Liver (tissue), 10 donors: ENCODE measurements at places on chromosomes 2 and 18.

GRCh38 chr2:52510432-52510831, 1257.2 kb upstream of the CHAC2 start:
- DNase-seq, result no peak

DNA sequence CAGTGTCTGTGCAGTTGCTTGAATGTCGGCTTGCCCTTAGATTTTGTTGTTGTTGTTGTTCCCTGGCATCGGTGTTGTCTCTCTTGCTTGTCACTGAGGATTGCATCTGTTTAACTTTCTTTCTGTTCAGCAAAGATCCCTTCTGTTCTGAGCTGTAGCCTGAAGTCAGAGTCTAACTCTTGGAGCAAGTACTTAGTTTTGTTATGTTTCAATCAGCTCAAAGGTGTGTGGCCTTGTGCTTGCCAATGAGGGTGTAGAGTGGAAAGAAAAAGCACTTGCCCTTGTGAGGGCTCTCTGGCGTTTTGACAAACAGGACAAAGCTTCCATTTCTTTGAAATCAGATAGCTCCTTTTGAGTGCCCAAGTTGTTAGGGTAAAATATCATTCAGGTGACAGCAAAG, 757.1 kb upstream of the CDH7 start:
- DNase-seq, result no peak

DNA sequence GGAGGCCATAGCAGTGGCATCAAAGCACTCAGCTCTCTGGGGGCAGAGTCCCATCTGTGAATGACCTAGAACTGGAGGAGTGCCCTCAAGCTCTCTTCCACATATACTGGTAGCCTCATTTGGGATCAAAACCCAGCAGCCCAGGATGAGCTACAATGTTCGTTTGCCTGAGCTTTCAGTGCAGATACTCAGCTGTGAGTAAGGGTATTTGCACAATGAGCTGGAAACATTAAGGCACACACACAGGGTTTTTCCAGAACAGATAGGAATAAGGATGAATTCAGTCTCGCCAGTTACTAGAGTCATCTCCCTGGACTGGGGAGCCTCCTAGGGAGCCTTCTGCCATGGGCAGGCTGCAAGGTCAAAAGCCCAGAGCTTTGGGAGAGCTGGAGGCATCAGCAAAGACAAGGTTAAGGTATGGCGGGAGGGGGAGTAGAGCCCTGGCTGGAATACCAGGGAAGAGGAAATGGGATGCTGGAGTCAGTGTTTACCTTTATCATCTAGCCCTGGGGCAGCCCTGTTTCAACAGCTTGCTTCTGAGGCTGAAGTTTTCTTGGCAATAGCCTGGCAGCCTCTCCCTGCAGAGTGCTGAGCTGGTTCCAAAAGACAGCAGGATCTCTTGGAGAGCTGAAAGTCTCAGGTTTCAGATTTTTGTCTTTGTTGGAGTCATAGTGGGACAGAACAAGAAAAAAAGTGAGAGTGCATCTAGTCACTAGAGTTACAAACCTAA, 187.7 kb downstream of the LOXHD1 start:
- no peak for DNase-seq

DNA sequence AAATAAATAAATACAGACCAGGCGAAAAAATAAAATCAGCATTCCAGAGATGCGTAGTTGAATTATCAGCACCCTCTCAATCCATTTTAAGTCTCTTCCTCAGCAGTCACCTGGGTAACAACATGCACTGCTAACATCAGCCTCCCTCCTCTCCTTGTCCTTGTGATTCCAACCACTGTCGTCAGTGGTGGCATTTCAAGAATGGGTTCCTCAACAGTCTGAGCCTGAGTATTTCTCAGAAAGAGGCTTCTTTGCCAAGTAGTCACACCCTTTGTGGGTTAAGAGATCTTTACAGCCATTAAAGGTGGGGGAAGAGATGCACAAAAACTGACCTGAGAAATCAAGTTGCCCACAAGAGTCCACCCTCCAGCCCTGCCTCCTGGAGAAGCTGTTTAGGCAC, 39.0 kb downstream of the NOL10 start:
- no peak for DNase-seq

- DNase-seq, result no peak
Measured at GRCh38 chr2:170394641-170395387, 216.9 kb downstream of the MYO3B start.

GRCh38 chr2:120437604-120438000, 91.7 kb downstream of the INHBB start:
- DNase-seq, result no peak

GRCh38 chr18:41973983-41974382, 18.9 kb downstream of the PIK3C3 start:
- DNase-seq, result no peak

GRCh38 chr2:239298116-239298804, 102.6 kb downstream of the HDAC4 start:
- DNase-seq, result no peak

DNA sequence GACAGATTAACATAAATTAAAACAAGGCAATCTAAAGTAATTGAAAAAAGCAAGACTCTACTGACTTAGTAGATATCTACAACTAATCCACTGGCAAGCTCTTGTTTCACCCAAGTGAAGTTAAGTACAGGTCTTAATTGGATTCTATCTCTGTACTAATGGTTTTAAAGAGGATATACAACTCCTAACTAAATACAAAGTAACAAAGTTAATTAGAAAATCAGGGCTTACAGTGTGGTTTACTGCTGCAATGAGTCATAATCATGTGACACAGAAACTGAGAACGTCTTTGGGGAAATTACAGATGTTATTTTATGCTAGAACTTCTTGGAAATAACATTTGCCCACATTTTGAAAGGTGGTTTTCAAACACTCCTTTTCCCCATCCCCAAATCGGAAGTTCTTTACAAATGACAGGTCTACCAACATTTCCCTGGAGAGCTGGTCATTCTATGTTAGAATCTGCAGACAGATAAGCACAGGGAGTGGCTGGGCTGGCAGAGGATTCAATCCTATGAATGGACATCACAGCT, 245.3 kb downstream of the STK39 start:
- DNase-seq, result no peak

- no peak for DNase-seq
Measured at GRCh38 chr2:48855142-48855541, 99.6 kb upstream of the LHCGR start.

DNA sequence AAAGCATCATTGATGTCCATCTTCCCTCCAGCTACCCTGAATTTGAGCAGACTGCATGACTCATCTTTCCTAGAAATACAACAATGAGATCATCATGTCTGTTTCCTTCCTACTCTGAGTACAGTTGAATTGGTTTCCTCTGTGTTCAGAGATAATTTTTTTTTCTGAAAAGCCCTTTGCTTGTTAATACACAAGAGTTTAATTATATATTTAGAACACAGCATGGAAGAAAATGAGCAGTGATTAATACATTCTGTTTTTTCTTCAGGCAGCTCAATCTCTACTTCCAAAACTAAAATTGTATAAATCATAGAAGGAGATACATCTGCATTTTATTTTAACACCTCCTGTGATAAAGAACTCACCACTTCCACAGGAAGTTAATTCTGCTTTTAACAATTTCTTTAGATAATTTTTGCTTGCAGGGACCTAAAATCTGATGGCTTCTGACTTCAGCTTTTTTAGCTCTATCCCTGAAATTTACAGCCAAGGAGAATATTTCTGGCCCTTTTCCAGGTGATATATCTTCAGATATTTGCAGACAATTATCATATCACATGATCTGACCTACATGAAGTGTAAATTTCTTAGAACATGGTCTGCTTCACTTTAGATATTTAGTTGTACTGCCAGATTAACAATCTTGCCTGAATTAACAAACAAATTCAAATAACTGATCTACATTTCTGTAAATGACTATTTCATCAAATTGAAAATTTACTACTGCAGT, 249.0 kb downstream of the TRIB2 start:
- DNase-seq, result no peak

DNA sequence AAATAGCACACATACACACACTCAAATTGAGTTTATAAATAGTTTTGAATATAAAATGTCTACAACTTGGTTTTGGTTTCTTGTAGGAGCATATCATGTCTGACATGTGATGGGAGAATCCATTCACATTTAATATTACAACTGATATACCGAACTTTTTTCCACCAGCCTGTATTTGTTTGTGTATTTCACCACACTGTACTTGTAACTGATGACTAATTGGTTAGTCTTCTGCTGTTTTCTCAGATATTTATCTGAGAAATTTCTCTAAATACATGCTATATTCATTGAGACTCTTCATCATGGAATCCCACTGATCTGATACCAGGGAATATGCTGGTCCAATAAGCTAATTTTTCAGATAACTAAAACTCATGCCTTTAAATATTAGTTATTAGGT, 56.3 kb upstream of the UBXN4 start:
- DNase-seq, result no peak

DNA sequence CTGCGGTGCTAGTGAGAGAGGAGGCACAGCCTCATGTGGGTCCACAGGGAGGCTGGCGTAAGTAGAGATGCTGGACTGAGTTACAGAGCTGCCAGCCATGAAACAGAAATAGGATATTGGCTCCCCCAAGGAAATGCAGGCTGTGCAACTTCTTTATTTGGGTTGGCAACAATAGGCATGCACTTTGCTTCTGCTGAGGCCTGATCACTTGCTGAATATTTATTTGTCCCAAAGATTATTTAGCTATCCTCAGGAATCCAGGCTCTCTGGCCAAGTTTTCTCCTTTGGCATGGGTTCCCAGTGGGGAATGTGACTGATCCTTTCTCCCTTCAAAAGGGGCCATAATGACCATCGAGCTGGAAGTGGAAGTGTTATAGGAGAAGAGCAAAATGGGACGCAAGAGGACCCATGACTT, 60.0 kb downstream of the MAPK4 start:
- no peak for DNase-seq

DNA sequence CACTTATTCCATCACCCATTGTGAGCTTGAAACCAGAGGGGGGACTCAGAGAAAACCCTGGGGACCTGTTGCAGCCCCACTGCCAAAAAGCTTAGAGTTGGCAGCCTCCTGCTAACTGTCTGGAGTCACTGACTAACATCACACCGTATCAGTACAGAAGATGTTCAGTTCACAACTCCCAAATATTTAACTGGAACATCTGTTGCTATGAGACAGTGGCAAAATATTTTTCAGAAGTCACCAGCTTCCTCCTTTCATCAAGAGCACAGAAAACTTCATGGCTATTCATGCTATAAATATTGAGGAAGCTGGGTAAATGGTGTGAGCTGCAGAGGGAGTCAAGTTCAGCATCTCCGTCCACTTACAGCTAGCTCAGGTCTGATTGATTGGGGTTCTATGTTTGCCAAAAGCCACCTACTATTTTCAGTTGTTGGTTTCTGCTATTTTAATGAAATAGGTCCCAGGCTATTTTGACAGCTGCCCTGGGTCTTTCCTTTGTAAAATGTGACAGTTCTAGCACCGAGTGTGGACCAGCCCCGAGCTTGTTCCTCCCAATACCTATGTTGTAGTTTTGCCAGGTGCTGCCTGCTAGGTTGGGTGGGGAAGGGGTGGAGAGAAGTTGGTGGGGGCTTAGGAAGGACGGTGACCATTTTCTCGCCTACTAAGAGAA, 9.8 kb downstream of the TUBB6 start:
- DNase-seq, result no peak

DNA sequence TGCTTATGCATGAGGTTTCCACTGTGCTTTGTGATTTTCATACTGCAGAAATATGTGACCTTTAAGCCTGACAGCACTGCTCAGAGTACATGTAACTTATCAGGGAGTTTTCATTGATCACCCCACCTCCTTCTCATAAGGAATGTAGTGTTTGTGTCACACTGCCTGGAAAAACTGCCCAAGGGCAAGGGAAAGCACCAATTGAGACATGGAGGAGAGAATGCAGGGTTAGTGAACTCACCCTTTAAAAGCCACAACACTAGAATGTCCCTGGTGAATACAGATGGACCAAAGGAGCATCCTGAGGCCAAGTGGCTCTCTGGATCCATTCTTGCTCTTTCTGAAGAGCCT, 147.2 kb upstream of the SPATS2L start:
- DNase-seq, result no peak

DNA sequence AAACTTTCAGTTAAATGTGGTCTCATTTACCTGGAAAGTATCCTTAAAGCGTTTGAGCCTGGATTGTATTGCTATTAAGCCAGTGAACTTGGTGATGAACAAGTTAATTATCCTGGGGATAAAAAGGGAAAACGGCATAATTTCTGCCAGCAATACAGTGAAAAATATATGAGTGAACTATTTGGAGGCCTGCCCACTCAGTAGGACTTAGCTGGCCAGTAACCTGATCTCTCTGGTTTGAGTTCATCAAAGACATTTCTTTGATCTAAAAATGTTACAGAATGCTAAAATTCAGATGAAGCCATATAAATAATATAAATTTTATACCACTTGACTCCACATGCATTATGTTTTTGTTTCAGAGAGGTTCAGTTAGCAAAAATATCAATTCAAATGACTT, 241.1 kb upstream of the VWC2L start:
- no peak for DNase-seq

GRCh38 chr2:121075641-121076497, 209.1 kb downstream of the TFCP2L1 start:
- no peak for DNase-seq

DNA sequence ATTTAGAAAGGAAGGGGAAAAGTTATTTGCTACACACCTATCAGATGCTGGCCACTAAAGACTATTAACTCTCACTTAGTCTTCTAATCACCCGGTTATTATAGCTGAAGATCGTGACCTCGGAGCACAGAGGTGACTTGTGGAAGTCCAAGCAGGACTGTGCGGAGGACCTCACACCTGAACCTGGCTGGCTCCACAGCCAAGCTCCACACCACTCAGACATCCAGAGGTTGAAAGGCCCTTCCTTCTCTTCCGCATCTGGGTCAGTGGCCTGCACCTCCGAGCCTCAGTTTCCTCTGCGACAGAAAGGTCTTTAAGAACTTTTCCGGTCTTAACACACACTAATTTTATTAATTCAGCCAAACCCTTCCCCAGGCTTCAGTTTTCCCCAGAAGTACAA, 57.9 kb downstream of the TNS1 start:
- DNase-seq, result no peak

- no peak for DNase-seq
Measured at GRCh38 chr18:50836521-50836957, 16.7 kb upstream of the MRO start.

DNA sequence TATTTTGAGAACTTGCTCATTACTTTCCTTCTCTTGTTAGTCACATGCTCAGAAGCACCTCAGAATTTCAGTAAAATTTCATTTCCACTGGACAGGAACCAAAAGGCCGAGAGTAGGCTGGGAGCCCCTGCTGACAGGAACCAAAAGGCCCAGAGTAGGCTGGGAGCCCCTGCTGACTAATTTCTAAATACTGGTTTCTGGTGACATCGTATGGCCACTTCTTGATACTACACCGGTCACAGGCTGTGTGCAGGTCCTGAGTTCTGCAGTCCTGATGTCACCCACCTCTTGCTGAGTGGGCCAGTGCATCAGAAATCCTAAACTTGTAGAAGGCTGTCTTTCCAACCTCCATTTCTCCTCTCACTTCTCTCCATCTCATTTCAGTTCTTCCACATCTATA, 17.7 kb upstream of the EN1 start:
- no peak for DNase-seq
